ENCODE measurements at places on chromosomes 5 and 9. TPM values are rescaled to one million over a fixed set of nuclear protein-coding genes. Genes with fewer than 3 reads are reported as not detected.

GRCh38 chr5:55927861-55928655 lies 66.7 kb downstream of the IL6ST start:
- DNase-seq, result no peak

DNA sequence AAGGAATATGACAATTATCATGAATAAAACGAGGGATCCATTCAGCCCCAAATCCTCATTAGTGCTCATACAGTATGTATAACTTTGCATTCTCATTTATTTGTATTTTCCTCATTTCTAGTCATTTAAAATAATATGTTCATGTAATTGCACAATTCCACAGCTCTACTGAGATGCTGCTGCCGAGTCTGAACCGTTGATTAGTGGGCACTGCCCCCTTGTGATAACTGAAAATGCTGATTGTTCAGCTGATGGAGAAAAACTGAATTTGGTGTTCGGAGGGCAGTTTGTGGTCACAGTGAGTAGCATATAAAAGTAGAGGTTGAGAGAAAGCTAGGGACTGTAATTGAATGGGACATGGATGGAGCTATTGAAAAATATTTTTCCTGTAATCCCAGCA lies 12.2 kb upstream of the GPR151 start:
- no peak for DNase-seq

DNA sequence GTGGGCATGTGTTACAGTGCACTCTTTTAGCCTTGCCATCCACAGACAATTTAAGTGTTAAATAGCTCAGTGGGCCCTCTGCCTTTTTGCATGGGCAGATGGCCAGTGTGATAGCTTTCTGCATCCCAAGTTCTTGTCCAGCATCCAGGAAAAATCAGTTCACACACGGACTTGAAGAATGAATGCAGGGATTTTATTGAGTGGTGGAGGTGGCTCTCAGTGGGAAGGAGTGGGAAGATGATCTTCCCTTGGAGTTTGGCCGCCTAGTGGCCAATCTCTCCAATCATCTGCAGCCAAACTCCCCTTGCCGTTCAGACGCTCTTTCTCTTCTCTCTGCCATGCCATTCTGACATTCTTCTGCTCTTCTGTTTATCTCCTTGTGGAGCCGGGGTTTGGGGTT lies 322.4 kb upstream of the GRAMD2B start:
- no peak for DNase-seq

DNA sequence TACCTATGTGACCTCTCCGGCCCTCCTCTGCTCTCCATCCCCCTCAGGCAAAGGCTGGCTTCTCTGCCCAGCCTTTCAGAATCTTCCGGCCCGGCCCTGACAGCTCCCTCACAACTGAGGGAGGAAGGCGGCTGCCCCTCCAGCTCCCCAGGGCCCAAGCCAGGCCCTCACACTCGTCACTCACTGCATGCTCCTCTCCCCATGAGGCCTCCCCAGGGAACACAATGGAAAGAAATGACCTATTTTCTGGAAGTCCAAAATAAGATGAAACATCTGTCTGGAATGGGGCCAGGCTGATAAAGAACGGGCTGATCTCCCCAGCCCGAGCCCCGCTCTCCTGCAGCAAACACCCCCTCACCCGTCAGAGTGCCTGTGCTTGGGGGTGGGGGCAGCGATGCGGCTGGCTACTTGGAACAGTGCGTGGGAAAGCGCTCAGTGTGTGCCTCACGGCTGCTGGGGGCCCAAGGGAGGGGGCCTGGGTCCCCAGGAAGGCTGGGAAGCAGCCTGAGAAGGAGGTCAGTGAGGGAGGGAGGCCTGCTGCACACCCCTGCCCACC lies 11.3 kb downstream of the PDGFRB start:
- peak; percentile 84 for DNase-seq

GRCh38 chr9:19102181-19102630 lies 498 bp downstream of the HAUS6 start:
- peak; percentile 77 for DNase-seq

- DNase-seq, result no peak
Measured at GRCh38 chr5:58025809-58026208, 434.1 kb downstream of the PLK2 start.

GRCh38 chr5:21649969-21650368 lies 1203.2 kb downstream of the CDH12 start:
- DNase-seq, result no peak

DNA sequence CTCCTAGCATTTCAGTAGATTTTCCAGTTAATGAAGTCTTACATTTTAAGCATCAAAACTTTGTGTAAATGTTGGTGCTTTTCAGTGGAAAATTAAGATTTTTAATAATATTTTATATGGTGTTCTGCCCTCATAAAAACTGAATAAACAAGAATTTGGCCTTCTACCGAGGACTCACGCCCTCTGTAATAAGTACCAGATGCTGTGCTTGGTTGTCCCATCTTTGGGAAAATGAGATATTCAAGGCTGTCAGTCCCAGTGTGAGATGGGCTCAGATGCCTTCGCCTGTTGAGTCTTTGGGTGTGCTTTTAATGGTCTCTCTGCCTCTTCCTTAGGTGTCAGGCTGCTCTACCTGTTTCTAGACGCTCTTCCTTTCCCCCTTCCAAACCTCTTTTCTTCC lies 28.7 kb downstream of the GALNT12 start:
- no peak for DNase-seq

- DNase-seq, result no peak
Measured at GRCh38 chr9:93894691-93895079, 60.5 kb downstream of the BARX1 start.

GRCh38 chr9:22229069-22229468 lies 217.6 kb upstream of the DMRTA1 start:
- no peak for DNase-seq

- DNase-seq, result no peak
Measured at GRCh38 chr5:58481828-58482227, 9.4 kb upstream of the GAPT start.

DNA sequence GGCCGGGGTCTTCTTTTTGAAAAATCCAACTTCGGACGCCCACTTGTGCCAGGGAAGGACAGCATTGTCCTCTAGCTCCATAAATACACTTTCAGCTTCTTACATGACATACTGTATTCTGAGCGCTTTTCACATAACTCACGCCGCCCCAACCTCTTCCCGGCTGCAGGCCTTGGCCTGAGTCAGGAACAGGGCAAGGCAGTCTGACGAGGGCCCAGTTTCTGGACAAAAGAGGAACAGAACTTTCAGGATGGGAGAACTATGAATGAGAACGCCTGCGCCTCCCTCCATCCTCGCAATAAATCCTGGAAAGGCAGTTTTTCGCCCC lies 650 bp downstream of the DCTN4 start:
- no peak for DNase-seq

DNA sequence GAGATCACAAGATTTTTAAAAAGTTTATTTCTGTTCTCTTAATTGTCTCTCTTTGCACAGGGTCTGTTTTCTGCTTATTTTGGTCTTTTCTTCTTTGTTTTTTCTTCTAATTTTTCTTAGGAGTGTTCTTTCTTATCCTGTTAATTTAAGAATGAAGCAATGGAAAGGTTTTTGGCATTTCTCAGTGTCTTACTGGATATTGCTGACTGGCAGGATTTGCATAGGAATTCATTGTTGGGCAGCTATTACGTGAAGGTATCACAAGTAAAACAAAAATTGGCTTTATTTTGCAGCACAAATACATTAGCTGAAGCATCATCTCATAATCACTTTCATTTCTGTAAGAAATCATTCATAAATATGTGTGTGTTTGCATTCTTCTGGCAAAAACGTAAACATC lies 566.9 kb upstream of the CDH6 start:
- no peak for DNase-seq

GRCh38 chr5:3429962-3430361 lies 165.7 kb upstream of the IRX1 start:
- DNase-seq, result no peak

DNA sequence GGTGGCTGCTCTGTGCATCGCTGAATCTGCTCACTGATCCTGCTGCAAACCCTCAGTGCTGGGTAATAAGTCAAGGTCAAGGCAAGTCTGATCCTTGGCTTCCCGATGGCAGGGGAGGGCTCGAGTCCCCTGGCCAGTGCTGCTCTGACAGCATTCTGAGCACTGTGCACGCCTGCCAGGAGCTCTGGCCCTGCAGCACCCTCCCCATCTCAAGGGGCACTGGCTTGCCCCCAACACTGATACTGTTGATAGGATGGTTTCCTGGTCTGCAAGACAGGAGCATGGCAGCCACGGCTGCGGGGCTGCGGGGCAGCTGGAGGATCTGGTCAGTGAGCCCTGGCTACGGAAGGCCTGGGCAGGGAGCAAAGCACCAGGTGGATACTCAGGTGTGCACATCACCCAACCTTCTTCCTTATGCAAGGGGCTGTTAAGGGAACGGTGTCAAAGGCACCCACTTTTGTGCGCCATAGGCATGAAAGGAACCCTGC lies 71.8 kb downstream of the SECISBP2 start:
- no peak for DNase-seq

- DNase-seq, result no peak
Measured at GRCh38 chr5:150464554-150465012, 15.0 kb upstream of the RPS14 start.

GRCh38 chr5:159732220-159732619 lies 184.1 kb upstream of the ADRA1B start:
- DNase-seq, result no peak

GRCh38 chr5:36239370-36240293 lies 2.1 kb downstream of the NADK2 start:
- no peak for DNase-seq

DNA sequence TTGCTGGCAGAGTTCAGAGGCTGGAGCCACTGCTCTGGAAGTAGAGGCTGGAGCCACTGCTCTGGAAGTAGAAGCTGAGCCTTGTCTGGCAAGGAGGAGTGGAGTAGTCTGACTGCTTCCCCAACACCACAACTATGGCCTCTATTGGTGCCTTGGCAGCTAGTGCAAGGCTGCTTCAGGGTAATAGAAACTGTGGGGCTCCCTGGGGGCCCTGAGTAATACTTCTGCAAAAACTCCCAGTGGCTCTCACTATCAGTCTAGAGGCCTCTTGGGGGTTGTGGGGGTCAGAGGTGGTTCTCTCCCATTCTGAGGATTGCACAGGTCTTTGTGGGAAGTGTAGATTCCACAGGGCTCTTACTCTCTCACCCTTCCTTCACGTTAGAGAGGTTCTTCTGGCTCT lies 629.0 kb upstream of the PTPRD start:
- DNase-seq, result no peak

- no peak for DNase-seq
Measured at GRCh38 chr5:146904890-146905289, 26.3 kb upstream of the PPP2R2B start.

GRCh38 chr9:126692759-126693427 lies 79.2 kb downstream of the LMX1B start:
- no peak for DNase-seq

GRCh38 chr9:3992222-3992621 lies 307.6 kb downstream of the GLIS3 start:
- DNase-seq, result no peak

DNA sequence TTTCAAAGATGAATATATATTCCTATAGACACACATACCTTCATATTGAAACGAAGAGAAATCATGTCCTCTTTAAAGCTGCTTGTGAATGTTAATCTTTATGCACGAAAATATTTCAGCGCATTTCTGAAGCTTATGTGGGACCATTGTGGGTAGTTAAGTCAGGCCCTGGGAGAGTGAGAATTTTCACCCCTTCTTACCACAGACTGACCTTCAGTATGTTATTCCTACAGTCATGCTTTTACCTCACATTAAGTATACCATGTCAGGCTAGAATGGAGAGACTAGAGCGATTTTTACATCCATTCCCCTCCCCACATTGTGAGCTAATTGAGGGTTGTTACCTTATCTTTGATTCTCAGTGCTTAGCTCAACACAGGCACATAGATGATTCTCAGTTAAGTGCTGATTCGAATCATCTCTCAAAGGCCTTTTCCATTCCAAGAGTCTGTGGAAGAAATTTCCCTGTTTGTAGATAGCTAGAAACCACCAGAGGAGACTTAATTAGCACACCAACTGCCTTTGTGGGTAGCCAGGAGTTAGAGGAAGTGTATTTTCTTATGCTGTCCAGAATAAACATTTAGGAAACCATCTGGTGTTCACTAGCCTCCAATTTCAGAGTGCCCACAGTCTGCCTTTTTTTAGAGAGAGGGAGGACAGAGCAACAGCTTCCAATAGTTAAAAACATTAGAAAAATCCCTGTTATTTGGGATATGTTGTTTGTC lies 110.5 kb downstream of the MEGF10 start:
- no peak for DNase-seq

DNA sequence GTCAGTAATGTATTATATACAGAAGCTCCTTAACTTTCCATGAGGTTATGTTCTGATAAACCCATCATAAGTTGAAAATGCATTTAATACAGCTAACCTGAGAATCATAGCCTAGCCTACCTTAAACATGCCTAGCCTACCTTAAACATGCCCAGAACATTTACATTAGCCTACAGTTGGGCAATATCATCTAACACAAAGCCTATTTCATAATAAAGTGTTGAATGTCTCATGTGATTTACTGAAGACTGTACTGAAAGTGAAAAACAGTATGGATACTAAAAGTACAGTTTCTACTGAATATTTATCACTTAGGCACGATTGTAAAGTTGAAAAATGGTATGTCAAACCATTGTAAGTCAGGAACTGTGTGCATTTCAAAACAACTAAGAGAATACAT lies 1.6 kb downstream of the GM2A start:
- no peak for DNase-seq

DNA sequence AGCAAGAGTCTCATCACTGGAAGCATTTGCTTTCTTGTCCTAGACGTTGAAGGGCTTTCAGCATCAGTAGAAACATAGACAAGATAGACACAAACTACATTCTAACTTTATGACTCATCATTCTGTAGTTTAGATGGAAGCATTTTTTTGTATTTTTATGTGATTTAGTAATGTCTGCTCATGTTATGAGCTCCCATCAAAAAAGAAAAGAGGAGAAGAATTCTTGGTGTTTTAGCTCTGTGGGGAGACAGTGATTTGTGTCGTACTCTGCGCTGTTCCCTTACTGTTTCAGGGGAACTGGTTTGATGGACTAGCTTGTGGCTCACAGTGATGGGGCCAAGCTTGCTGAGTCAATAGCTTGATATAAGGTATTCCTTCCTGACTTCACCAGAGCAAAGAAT lies 159.2 kb upstream of the WWC1 start:
- no peak for DNase-seq

- no peak for DNase-seq
Measured at GRCh38 chr5:78691084-78691960, 42.8 kb upstream of the LHFPL2 start.

- no peak for DNase-seq
Measured at GRCh38 chr5:57327561-57328367, 153.9 kb downstream of the GPBP1 start.

GRCh38 chr5:76807296-76807695 lies 11.5 kb upstream of the F2RL1 start:
- DNase-seq, result no peak

The BHMT2 gene
- total RNA-seq, result 40.3 TPM

The FOXD4L3 gene
- not detected for total RNA-seq

The TEK gene
- total RNA-seq, result 17.8 TPM

The INIP gene
- 19.2 TPM for total RNA-seq

The SEMA6A gene
- total RNA-seq, result 4.0 TPM

The ANKRD33B gene
- 2.3 TPM for total RNA-seq

The ZFAND5 gene
- 219 TPM for total RNA-seq

The ACOT12 gene
- not detected for total RNA-seq

The MGAT4B gene
- total RNA-seq, result 82.2 TPM

The MPDZ gene
- 67.1 TPM for total RNA-seq

The SPINK7 gene
- not detected for total RNA-seq

The SLC46A2 gene
- not detected for total RNA-seq

The GAS1 gene
- total RNA-seq, result 33.5 TPM

The SLC6A7 gene
- total RNA-seq, result not detected
